ENCODE measurements at places on chromosomes 3 and 15.

GRCh38 chr3:53085476-53085875 is 39.6 kb upstream of the SFMBT1 start:
- DNase-seq, result no peak

DNA sequence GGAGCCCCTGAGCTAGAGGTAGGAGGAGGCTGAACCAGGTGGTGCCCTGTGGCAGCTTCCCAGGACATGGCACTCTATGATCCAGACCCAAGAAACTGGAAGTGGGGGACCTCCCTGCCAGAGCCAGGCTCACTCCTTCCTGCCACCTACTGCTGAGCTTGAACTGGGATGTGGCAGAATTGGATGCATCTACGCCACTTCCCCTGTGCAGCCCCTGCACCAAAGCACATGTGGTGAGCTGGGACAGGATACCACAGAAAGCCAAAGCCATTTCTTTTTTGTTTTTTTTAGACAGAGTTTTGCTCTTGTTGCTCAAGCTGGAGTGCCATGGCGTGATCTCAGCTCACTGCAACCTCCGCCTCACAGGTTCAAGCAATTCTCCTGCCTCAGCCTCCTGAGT is 518.0 kb upstream of the PPP2R3A start:
- DNase-seq, result no peak

DNA sequence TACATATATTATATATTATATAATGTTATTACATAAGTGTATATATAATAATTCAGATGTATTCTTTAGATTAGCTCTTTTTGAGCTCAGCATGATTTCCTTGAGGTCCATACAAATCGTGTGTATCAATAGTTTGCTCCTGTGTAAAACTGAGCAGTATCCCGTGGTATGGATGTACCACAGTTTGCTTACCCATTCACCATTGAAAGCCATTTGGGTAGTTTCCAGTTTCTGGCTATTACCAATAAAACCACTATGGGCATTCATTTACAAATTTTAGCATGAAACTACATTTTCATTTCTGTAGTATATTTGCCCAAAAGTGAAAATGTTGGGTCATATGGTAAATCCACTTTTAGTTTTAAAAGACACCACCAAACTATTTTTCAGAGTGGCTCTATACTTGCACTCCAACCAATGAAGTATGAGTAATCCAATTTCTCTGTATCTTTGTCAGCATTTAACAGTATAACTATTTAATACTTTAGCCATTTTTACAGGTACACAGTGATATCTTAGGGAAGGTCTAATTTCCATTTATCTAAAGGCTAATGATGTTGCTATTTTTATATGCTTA is 1361.4 kb upstream of the GBE1 start:
- no peak for DNase-seq

- no peak for DNase-seq
Measured at GRCh38 chr15:67745073-67746006, 80.0 kb upstream of the SKOR1 start.

DNA sequence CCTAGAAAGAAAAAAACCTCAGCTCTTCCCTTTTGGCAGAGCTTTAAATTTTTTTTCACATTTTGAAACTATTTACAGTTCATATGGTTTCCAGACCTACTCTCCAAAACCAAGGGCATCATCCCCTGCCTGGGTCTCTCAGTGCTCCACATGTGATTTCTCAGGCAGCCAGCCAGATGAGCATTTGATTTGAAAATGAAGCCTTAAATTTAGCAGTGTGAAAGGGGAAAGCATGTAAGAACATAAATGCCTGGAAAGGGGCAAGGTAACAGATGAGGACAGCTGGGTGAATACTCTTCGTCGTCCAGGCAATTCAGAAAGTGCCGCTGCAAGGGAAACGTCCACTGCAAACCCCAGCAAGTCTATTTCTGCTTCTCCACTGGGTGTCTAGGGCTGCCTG is 94.8 kb downstream of the ATP8B4 start:
- DNase-seq, result no peak

GRCh38 chr3:132854856-132855535 is 132.8 kb upstream of the NPHP3 start:
- DNase-seq, result no peak

DNA sequence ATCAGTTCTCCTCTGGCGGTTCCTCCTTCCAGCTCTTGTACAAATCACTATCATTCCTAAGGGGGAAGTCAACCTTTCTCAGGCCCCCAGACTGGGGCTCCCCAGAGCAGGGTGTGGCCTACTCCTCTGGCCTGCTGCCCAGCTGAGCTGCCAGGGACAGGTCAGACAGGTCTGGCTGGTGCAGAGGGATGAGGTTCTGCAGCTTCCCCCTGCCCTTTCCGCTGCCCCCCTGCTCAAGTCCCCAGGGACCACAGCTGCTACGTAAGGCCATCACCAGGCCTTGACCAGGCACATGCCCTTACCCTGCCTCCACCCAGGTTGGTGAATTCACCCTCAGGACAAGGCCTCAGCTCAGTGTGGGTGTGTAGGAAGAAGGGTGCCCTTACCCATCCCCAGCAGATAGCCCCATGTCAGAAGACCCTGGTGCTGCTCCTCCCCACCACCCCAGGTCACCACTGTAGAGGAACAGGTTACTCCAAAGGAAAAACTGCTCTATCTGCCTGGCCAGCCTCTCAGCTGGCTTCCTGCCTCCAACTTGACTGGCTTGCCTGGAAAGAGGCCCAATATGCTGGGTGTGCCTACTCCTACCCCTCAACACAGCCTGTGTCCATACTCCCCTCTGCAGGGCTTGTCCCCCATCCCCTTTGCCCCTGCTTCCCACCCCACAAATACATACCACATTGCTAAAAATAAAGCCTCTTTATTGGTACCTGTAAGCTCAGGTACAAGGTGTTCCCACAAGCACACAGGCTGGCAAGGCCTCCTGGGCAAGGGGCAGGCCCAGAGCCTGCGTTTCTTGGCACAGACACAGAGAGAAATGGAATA is 12.0 kb downstream of the CSRNP1 start:
- DNase-seq, result no peak

DNA sequence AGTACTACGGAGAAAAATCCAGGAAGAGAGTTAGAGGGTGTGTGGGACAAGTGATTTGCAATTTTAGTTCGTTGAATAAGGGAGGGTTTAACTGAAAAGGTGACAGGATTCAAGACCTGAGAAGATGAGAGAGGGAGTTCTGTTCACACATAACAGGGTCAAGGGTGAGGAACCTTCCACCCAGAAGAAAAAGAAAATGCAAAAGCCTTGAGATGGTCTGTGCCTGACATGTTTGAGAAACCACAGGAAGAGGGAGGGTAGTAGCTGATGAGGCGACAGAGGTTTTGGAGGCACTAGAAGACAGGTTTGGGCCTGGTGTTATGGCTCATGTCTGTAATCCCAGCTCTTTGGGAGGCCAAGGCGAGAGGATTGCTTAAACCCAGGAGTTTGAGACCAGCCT is 591 bp upstream of the SLC25A20 start:
- no peak for DNase-seq

DNA sequence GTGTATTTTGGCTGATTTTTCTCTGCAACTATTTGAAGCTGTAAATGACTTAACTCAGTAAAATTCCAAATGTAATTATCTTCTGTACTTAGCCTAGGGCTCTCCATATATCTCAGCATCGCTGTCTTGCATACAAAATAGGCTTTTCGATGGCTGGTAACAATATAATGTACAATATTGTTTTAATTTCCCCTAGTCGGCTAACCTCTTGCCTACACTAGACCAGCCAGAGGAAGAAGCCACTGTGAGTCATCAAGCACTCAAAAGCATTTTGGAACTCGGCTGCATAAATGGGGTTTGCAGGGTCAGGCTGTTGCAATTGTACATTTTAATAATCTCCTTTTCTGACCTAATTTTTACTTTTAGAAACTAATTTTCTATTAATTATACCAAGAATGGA is 583.8 kb downstream of the FOXP1 start:
- DNase-seq, result no peak

DNA sequence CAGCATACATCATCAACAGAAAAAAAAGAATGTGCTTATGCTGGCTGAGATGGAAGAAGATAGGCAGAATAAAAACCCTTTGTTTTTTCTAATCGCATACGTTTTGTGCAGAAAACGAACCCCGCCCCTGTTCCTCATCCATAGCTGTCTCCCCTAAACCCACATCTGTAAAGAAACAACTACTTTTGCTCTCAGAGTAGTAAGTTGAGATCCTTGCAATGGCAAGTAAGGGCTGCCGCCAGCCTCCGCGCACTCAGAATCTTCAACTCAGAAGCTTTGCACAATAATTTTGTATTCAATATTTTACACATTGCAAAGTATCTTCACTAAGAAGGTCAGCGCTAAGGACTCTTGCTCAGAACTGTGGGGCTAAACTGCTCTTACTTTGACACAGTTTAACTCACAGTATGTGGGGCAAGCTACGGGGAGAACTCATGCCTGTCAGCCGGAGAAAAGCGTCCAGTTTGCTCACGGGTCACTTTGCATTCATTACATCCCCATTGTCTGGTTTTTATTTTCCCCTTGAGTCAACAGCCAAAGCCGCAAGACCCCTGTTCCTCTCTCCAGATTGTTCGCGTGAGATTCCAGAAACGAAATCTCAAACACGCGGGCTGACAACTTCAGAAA is 1.0 kb downstream of the LYSMD4 start:
- no peak for DNase-seq

- DNase-seq, result no peak
Measured at GRCh38 chr3:183564046-183564445, 8.5 kb upstream of the KLHL6 start.

GRCh38 chr15:64288577-64288976 is 67.4 kb downstream of the CSNK1G1 start:
- DNase-seq, result no peak

DNA sequence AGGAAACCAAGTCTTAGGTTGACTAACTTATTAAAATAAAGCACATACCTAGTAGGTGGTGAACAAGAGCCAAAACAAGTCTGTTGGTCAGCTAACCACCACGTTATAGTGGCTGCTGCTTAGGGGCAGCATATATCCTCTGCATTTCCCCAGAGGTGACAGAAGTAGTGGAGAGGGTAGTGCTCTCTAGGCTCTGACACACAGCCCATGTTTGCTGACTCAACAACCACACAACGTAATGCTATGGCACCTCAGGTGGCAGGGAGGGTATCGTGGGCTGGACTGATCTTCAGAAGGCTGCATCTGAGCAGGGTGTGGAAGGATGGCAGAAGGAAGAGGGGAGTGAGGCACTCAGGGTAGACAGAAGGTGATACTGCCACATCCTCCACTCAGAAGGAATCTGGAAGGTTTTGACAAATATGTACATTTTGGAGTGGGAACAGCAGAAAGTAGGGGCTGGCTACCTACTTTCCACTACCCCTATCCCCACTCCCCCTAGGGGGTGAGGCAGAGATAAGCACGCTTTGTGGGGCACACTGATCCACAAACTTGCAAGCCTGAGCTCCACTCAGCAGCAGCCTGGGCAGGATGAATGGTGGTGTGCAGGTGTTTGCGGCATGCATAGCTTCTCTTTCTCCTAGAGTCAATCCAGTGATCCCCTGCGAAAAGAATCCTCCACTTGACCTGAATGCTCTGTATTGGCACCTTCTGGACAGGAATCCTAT is 178.1 kb downstream of the RORA start:
- DNase-seq, result no peak

DNA sequence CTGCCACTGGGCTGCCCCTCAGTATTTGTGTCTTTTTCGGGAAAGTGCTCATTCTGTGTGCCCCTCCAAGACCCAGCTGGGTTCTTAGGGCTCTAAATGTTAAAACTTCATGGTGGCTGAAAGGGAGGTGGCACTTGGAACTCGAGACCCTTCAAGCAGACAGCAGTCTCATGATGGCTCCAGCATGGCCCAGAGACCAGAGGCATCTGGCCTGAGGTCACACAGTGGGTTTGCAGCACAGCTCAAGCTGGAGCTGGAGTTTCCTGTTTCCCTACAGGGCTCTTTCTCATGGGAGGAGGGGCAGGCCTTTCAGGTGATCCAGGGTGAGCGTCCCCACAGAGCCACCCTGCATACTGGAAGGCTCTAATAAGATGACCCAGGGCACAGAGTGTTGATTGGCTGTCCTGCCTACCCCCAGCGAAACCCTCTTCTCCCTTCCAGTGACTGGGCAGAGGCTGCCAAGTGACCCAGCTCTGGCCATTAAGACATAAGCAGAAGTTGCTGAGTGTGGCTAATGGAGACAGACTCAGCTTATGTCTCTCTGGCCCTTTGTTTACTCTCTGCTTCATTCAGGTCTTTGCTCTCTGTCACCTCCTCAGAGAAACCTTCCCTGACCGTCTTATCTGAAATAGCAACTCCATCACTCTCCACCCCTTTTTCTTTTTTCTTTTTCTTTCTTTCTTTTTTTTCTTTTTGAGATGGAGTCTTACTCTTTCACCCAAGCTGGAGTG is 166.6 kb upstream of the SMAD3 start:
- no peak for DNase-seq

GRCh38 chr15:41925086-41925608 is 31.3 kb upstream of the SPTBN5 start:
- no peak for DNase-seq

DNA sequence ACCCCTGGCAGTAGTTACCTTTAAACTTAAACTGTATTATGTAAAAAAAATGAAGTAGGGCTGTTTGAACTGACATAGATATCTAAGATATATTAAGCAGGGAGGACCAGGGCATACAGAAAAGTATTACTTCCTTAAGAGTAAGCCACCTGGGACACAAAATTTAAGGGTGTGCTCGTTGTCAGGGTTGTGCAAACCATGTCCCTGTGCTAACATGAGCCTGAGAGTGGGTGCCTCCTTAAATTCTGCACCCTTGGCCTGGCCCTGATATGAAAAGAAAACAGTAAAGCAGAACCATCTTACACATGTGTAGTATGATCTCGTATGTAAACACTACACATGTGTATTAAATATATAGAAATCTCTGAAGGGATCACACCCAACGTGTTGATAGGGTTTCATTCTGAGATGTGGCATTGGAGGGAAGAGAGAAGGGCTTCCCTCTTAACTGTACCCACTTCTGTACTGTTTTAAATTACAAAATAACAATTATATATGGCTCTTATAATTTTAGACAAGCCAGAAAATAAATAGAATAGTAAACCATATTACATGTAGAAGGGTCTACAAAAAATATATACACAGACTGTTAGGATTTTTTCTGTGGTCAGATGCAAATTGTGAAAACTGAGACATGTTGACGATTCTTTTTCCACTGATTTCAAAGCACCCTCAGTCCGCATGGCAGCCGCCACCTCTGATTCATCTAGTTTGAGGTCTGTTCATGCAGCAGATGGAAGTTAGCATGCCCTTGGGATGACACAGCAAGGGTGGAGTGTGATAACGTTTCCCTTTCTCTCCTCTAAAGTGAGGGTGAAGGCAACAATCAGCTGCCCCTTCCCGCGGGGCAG is 400.8 kb upstream of the PROK2 start:
- DNase-seq, result no peak

- no peak for DNase-seq
Measured at GRCh38 chr3:171301998-171302397, 158.2 kb downstream of the TNIK start.

Data from stimulated activated CD8-positive, alpha-beta memory T cell treated with anti-CD3 and anti-CD28 coated beads, Interleukin-2, amount 100 ng/mL, for 1 hour (primary cell).